ENCODE measurements at places on chromosomes 2 and 18.
A peak's percentile ranks its signal among the peaks of the same experiment; 100 is the strongest.

GRCh38 chr2:16330571-16330970, 335.1 kb downstream of the CYRIA start:
- DNase-seq: no peak

DNA sequence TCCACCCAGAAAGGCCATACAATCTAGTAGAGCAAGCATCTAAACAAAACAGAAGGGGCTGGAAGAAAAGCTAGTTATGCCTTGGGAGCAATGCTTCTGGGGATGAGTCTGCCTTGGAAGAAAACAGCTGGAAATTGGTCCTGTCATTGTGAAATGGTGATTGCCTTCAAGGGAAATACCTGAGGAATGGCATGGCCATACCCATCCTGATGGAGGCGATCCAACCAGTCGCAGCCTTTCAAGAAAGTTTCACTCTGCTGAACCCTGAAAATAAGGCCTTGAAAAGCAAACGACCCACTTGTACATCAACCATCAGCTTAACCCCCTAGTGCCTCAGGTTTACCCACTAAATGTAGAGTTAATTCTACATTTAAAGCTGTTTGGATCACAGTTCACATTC, 72.6 kb upstream of the PID1 start:
- no peak for DNase-seq

DNA sequence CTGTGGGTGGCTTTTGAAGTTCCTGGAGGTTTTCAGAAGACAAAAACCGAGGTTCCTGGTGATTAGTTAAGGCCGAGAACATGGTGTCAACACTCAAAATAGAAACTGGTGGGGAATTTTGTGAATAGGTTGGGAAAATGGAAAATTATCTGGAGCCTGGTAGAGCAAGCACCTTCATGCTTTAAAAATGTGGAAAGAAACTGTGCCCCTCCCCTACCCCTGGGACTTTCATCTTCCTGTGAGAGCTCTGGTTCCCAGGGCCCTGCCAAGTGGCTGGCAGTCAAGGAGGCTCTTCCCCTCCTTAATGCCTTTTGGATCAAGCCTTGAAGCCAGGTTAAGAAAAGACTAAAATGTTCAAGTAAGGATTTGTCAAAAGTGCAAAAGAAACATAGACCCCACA, 1.9 kb upstream of the CRACDL start:
- DNase-seq: no peak

DNA sequence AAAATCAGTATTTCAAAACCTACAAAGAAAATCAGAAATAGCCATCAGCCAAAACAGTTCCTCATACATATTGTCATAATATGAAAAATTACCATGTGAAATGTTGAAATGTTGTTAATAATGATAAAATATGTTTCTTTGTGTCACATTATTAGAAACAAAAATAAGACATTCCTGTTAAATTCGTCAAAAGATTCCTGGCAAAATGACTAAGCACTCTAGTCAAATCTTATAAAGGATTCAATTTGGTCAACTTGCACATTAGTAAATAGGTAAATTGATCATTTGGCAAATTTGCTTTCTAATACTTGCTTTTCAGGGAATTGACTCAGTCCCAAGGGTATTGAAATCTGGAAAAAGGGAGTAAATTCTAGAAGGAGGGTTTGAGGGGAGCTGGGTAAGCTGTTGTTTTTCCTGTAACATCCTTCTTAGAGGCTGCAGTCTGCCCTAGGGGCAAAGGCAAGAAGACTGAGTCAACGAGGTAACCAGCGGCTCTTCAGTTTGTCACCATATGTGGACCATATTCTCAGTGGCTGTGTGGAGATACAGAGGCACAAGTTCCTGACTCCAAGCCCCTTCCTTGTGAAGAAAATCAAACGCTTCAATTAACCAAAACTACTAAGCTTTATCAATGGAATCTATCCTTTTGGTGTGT, 482.3 kb downstream of the TNS1 start:
- DNase-seq: no peak

DNA sequence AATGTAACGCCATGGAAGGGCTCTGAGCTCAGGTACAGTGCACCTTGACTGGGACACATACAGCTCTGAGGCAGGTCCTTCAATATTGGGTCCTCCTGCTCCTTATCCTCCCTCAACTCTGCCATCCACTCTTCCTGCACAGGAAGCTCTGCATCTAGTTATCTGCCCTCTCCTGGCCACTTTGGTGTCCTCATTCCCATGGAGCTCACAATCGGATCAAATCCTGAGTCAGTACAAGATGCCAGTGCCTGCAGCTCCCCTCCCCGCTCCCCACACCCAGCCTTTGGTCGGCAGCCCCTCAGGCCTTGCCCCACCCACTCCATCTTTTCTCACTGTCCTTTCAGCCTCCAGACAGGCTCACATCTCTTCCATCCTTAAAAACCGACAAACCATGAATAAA, 58.0 kb downstream of the LRRFIP1 start:
- DNase-seq: no peak

- no peak for DNase-seq
Observed at GRCh38 chr2:98070081-98070480, 16.9 kb upstream of the VWA3B start.

GRCh38 chr2:164797627-164798026, 44.0 kb downstream of the COBLL1 start:
- no peak for DNase-seq

- DNase-seq: no peak
Observed at GRCh38 chr2:6068429-6068828, 376.2 kb downstream of the SOX11 start.

DNA sequence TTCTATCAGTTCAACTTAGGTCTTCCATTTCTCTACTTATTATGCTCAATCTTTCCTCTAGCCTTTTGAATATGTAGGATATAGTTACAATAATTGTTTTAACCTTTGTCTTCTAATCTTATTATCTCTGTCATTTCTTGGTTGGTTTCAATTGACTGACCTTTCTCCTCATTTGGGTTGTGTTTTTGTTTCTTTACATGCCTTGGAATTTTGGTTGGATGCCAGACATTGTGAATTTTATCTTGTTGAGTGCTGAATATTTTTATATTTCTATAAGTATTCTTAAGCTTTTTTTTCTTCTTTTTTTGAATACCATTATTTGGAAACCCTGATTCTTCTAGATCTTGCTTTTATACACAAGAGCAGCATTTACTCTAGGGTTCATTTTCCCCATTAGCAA, 30.7 kb upstream of the TMEM247 start:
- no peak for DNase-seq

DNA sequence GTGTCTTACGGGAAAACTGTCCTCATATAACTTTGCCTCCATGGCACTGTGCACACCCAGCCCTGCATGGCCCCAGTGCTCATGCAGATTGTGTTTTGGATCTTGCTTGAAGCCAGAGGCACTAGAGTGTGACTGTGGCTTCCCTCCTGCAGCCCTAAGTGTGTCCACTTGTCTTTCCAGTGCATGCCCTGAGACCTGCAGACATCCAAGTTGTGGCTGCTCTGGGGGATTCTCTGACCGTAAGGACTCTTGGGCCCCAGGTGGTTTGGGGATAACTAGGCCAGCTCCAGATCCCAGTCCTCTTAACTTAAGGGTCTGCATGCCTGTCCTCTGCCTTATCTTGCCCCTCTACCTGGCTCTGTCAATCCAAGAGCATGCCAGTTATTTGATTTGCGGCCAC, 96.6 kb downstream of the PLB1 start:
- DNase-seq: no peak

DNA sequence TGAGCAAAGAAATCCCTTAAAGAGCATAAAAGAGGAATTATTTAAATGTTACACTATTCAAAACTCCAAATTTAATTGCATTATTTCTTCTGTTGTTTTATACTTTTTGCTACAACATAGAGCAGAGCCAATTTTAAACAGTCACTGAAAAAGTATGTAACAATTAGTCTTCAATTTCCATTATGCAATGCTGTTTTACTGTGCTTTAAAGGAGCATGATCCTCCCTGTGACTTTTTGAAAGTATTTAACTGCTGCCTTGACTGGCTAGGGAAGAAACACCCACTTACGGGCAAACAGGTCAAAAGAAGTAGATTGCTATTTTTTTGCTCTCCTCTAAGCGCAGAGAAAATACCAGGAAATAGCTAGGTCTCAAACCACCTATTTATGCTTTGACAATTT, 217.4 kb upstream of the GCFC2 start:
- no peak for DNase-seq

DNA sequence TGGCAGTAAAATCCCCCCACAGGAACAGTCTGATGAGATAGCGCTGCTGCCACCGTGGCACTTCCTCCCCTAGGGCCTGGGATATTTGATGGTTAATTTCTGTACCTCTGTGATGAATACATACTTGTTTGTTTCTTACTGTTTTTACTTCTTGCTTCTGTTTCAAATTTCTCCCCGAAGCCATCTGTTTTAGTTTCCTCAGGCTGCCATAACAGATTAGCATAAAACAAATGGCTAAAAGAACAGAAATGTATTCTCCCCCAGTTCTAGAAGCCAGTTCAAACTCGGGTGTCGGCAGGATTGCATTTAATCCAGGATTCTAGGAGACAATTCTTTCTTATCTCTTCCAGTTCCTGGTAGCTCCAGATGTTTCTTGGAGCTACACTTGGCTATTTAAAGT, 435.9 kb downstream of the DSEL start:
- DNase-seq: no peak

DNA sequence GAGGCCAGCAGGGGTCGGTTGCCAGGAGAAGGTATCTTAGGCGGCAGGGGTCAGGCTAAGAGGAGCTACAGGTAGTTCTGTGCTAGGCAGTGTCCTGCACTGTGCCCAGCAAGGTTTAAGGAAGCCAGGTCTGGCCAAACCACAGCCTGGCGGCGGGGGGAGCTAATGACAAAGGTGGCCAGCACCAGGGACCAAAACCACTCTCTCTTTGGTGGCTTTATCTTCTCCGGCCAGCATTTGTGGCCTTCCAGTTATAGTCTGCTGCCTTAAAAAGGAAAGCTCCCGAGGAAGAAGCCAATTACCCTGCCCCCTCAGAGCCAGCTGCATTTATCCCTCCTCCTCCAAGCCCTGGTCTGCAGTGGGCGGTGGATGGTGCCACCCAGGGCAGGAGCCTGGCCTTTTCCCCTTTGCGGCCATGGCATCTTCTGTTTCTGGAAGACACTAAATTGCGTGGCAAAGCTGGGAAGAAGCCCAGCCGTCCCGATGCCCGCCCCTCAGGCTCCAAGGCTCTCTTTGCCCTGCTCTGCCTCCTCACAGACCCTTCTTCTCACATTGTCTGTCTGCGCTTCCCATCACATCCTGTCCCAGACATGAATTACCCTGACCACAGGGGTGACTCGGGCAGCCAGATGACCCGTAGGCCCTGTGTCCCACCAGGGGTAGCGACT, 94.6 kb downstream of the EN1 start:
- DNase-seq: no peak

DNA sequence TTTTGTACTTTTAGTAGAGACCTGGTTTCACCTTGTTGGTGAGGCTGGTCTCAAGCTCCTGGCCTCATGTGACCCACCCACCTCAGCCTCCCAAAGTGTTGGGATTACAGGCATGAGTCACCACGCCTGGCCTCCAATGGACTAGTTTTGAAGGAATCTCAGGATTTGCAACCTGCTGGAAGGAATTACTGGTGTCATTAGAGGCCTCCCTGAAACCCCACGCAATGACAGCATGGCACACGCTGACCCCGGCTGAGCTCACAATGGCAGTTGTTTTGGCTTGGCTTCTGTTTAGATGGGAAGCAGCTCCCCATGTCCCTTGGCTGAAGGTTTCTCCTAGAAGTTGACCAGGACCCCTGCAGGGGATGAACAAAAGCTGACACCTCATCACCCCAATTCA, 23.1 kb upstream of the COPS8 start:
- DNase-seq: no peak

- DNase-seq: no peak
Observed at GRCh38 chr2:180583441-180584140, 396.8 kb upstream of the UBE2E3 start.

GRCh38 chr2:158619496-158619895, 162.7 kb downstream of the PKP4 start:
- DNase-seq: no peak

GRCh38 chr2:110828330-110828729, 96.0 kb downstream of the ACOXL start:
- no peak for DNase-seq

GRCh38 chr2:26772064-26773001, 8.2 kb downstream of the SLC35F6 start:
- no peak for DNase-seq

- DNase-seq: no peak
Observed at GRCh38 chr18:46372670-46373069, 268.5 kb downstream of the HAUS1 start.

DNA sequence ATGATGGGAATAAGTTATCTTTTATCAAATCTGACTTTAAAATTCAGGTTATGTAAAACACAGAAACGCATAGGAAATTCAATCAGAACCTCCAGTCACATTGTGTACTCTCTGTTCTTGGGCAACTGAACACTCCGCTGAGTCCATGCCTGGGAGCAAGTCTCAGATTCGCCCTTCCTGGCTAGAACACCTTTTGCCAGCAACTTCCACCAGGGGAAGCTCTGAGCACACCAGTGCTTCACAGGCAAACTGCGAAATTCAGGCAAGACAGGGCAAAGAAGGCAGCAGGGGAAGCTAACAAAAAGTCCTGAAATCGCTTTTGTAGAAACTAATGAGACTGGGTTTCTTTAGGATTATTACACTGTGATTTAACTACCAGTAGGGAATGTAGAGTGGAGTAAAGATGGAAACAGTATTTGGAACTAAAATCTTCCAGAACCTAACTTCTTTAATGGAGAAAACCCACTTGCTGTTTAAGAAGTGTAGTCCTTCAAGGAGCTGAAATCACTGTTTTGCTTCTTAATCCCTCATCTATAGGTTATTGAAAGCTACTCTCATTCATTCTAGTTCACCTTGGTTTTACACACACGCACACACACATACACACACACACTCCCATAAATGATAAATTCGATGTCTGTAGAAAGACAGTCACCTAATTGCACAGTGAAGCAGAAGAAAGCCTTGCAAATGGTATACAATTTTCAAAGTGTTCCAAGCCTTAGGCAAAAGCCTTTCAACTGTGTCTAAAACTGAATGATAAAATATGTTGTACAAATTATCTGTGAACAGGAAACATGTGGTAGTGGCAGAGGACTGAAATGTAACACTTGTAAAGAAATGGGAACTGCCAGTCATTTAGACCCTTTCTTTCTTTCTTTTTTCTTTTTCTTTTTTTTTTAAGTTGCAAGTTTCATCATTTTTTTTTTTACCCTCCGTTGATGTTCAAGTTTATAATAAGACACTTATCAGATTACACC, 214.5 kb downstream of the TMEM182 start:
- peak; percentile 28 for DNase-seq

- DNase-seq: peak; percentile 54
Observed at GRCh38 chr2:135586148-135586547, 54.9 kb downstream of the R3HDM1 start.

GRCh38 chr2:39665811-39666490, at the start of gene TMEM178A:
Gene TMEM178A, plus strand, starts transcription at chr2:39665917. Its CDS starts 58 bp downstream, at chr2:39665975.
- DNase-seq: no peak

- DNase-seq: no peak
Observed at GRCh38 chr2:224438726-224439125, 36.8 kb upstream of the FAM124B start.

- DNase-seq: no peak
Observed at GRCh38 chr2:30763151-30763660, 44.0 kb downstream of the CAPN13 start.

Data from NAMALWA (cell line).